ENCODE measurements at places on chromosomes 11 and 22.

DNA sequence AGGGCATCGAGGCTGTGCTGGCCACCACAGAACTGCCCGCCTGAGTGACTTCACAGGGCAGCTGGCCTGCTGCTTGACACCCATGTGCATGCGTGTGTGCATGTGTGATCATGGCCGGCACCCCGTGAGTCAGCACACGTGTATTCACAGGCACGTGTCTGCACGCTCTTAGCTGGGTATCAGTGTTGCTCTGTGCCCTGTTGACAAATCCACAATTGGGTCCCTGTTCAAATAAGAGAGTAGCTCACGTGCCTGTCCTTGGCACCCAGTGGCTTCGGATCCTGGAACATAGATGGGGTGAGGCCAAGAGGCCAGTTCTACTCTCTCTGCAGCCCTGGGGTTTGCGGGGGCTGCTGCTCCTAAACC lies 14.0 kb downstream of the B3GAT1 start:
- DNase-seq: no peak

GRCh38 chr11:44328138-44328660 lies 18.3 kb upstream of the ALX4 start:
- no peak for DNase-seq

- DNase-seq: no peak
These were observed 21.8 kb upstream of the UPB1 start for GRCh38 chr22:24473284-24473683.

GRCh38 chr22:38817196-38817595 lies 23.3 kb upstream of the DNAL4 start:
- no peak for DNase-seq

DNA sequence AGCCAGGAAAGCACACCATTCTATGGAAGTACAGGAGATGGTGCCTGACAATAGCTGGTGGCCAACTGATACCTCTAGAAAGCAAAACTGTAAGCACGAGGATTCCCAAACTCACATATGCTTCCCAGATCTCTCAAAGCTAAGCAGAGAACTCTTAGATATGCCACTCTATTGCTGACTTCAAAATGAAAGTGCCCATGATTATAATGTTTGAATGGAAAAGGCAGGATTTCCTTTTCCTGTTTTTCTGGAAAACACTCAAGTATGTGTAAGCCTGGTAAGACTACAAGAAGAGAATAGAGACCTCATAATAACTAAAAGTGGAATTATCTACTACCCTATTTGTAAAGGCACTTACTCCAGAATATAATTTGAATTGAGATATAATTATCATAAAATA lies 2.6 kb upstream of the CARD18 start:
- DNase-seq: no peak

DNA sequence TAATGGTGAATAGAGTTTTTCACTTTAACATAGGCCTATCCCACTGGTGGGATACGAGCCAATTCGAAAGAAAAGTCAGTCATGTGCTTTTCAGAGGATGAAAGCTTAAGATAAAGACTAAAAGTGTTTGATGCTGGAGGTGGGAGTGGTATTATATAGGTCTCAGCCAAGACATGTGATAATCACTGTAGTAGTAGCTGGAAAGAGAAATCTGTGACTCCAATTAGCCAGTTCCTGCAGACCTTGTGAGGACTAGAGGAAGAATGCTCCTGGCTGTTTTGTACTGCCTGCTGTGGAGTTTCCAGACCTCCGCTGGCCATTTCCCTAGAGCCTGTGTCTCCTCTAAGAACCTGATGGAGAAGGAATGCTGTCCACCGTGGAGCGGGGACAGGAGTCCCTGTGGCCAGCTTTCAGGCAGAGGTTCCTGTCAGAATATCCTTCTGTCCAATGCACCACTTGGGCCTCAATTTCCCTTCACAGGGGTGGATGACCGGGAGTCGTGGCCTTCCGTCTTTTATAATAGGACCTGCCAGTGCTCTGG lies at the start of gene TYR:
Gene TYR (plus strand): TSS at position 185 of the 541 bp plus-strand sequence. CDS start 79 bp downstream, at position 264.
- DNase-seq: no peak

- no peak for DNase-seq
These were observed 52.8 kb upstream of the TENM4 start for GRCh38 chr11:79493555-79494171.

DNA sequence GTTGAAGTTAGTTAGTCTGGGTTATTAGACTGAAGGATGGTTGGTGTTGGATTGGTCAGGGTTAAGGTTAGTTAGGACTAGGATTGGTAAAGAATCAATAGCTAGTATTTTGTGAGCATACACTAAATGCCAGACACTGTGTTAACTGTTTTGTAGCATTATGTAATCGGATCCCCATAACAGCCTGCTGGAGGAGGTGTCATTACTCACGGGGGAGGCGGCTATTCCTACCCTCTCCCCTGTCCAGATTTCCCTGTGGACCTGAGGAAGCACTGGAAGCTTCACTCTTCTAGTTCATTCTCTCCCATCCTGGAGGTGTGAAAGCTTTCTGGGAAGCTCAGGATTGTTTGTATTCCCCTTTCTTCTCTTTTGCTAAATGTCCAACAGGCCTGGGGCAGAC lies 40.5 kb upstream of the KCNJ11 start:
- no peak for DNase-seq

- no peak for DNase-seq
These were observed 5.9 kb downstream of the OR51T1 start for GRCh38 chr11:4887591-4887990.

- no peak for DNase-seq
These were observed 19.0 kb upstream of the SCGB1A1 start for GRCh38 chr11:62399878-62400266.

DNA sequence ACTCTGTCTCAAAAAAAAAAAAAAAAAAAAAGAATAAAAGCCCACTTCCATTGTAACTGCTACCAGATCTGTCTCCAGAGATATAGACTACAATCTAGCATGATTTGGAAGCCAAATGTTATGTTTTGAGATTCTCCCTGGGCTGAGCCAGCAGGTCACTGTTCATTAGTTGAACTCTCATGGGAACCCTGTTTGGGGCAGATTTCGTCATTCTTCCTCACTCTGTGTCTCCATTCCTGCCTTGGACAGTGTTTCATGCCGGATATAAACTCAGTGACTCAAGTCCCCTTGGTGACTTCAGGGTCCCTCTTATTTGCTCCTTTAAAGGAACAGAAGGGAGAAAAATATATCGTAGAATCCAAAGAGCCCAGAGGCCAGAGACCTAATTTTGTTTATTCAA lies 378.1 kb downstream of the LARGE1 start:
- no peak for DNase-seq

- no peak for DNase-seq
These were observed 26.8 kb downstream of the MCHR1 start for GRCh38 chr22:40705918-40706682.

DNA sequence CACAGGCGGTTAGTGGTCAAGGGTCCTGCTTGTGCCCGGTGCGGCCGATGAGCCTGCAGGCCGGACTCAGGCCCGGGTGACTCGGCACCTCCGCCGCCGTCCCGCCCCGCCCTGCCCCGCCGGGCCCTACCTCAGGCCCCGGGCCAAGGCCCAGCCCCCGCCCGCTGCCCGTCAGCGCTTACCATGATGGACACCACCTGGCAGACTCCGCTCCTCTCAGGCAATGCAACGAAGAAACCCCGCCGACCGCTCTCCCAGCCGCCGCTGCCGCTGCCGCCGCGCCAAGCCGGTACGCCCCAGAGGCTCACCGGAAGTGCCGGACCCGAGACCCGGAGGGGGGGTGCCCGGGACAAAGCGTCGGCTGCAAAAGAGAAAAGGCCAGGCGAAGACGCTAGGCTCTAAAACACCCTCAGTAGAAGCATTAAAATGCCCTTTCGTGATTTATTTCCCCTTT lies at the start of gene UFD1:
Gene UFD1 (minus strand): TSS at position 293 of the 454 bp plus-strand sequence. CDS start 108 bp downstream, at position 185.
- DNase-seq: peak; percentile 71

DNA sequence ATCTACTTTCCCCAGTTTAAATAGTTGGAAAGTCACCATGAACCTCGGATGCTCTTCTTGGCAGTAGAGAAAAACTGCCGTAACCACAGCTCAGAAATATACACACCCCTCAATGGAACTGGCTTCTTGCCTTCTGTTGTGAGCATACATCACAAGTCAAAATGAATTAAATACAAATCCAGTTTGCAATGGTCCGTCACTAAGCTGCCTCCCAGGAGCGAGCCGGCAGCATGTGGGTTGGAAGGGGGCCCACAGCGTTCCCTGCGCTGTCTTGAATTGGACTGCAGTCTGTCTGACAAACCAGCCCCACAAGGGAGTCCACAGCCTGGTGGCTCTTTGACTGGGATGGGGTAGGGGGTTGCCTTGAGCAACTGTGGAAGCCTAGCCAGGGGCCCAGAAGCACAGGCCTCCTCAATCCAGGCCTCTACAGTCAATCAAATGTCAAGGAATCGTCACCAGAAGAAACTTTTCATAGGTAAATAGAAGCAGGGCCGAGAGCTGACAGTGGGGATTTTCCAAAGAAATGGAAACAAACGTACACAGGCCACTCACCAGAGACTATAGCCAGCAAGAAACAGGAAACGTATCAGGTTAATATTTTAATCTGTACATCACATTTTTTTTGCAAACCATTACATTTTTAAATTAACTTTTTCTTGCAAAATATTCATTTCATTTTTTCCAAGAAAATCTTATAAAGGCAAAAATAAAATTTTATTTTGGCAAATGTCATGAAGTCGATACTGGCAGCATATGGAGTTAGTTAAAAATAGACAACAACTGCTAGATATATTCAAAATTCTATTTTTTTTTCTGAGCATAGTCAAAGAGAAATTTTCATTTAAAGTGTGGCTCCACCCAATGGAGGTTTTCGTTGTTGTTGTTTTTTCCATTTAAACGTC lies 38.5 kb downstream of the C11orf58 start:
- no peak for DNase-seq

GRCh38 chr11:127873478-127873877 lies 713.9 kb downstream of the ETS1 start:
- no peak for DNase-seq

GRCh38 chr22:45626198-45626651 lies 45.4 kb upstream of the ATXN10 start:
- no peak for DNase-seq
